ENCODE measurements at places on chromosomes 2 and 18.

GRCh38 chr2:66688951-66689350 lies 254.0 kb downstream of the MEIS1 start:
- no peak for DNase-seq

GRCh38 chr2:39512434-39512935 lies 75.4 kb upstream of the MAP4K3 start:
- DNase-seq: no peak

DNA sequence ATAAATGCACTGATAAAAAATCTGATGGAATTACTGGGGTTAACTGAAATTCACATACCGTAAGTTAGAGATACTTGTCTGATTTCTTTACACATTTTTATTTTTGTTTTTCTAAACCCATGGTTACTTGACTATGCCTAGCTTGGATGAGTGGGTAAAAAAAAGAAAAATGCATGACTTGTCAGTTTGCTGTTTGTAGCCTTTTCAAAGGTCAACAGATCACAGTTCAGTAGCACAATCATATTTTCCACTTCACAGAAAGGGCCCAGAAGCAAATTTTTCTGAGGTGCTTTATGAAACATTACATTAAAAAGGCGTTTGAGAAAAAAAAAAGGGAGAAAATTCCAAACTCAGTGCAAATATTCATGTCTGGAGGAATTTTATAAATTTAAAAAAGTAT lies 16.4 kb downstream of the SLC16A14 start:
- DNase-seq: no peak

DNA sequence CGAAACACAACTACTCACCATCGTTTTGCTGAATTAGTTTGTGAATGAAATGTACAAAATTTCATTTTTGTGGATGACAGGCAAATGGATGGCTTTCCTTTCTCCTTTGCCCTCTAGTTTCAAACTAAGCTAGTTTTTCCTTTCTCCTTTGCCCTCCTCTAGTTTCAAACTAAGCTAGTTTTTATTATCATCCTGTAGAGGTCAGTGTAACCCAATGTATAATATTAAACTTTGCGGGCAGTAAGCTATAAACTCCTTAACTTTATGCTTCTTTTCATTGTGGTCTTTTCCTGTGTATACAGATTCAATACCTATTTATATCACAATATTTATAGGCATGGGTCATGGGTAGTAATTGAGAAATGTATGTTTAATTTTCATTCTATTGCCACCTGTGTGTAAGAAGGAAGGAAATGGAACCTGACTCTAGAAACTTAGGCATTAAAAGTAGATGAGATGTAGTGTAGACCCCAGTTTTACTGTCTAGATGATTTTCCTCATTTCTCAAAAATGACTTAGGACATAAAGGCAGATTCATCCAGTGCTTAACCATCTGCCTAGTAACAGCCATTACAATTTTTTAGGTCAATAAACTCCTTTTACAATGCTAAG lies 58.1 kb downstream of the MAP3K19 start:
- DNase-seq: peak; percentile 23

DNA sequence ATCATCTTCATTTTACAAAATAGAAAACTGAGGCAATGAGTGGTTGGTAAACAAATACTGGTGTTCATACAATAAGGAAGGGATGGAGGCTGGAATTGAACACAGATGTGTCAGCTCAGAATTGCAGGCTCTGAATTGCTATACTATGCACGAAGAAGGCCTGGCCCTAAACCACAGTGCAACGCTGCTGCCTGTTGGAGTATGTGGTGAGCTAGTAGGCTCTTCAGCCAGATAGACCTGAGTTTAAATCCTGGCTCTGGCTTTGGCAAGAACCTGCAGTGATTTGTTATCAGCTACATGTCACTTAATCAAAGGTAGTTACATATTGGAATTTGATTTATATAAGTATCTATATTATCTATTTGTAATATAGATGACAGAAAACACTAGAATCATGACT lies 1602.4 kb upstream of the CELF4 start:
- no peak for DNase-seq

DNA sequence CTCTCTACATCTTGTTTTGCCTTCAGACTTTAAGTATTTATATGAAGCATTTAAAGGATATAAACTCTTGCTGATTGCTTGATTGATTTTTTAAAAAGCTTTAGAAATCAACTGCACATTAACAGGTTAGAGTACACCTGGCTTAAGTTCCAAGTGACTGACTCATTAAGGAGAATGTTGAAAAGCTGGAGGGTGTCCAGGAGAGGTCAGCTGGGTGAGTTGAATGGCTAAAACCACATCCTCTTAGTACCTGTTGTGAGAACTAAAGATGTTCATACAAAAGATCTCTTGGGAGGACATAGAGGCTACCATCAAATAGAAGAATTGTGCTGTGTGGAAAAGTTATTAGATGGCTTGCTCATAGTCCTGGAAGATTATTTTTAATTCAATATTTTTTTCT lies 206.8 kb downstream of the TXNL1 start:
- no peak for DNase-seq

DNA sequence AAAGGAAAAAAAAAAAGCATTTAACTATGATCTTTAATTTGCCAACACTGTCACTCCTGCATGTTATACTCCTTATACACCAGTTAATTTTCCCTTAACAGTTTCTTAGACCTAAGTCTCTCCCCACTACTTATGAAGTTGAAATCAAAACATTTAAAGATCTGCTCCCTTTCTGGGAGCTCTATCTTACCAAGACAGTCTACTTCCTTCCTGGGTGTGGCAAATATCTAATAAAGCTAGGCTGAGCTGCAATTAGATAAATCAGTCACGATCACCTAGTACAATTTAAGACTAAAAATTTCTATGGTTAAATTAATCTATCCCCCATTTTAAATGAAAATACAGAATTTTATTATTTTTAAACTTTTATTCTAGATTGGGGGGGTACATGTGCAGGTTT lies 33.4 kb downstream of the PUM2 start:
- no peak for DNase-seq

DNA sequence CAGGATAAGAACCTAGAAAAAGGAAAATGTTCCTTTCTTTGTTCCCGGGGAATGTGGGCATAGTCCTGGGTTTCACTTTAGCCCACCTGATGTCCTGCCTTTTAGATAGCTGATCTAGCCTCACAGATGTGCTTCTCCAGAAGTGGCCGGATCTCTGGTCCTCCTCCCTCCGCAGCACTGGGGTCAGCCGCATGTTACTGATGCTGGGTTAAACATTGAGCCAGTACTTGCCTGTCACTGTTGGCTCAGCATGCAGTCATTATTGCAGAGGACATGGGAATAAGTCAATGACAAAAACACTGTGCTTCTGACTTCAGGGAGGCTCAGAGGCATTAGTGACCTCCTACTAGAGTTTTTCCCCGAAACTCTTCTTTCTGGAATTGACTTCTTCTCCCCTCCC lies 27.6 kb downstream of the NCK2 start:
- no peak for DNase-seq

DNA sequence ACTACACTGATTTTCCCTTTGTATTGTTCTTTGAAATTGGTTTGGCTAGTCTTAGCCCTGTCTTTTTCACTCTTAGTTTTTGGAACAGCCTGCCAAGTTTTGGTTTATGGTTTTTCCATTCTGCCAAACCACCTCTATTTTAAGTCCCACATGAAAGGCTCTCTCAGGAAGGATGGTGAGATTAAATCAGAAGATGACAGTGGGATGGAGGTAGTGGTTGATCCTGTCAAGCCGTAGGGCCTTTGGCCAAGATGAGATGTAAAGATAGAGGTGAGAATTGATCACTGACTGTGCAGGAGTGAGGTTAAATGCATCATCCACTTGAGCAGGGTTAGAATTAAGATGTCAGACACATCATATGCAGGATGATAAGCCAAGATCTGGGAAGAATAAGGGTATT lies 948.5 kb downstream of the SLC4A3 start:
- DNase-seq: no peak

DNA sequence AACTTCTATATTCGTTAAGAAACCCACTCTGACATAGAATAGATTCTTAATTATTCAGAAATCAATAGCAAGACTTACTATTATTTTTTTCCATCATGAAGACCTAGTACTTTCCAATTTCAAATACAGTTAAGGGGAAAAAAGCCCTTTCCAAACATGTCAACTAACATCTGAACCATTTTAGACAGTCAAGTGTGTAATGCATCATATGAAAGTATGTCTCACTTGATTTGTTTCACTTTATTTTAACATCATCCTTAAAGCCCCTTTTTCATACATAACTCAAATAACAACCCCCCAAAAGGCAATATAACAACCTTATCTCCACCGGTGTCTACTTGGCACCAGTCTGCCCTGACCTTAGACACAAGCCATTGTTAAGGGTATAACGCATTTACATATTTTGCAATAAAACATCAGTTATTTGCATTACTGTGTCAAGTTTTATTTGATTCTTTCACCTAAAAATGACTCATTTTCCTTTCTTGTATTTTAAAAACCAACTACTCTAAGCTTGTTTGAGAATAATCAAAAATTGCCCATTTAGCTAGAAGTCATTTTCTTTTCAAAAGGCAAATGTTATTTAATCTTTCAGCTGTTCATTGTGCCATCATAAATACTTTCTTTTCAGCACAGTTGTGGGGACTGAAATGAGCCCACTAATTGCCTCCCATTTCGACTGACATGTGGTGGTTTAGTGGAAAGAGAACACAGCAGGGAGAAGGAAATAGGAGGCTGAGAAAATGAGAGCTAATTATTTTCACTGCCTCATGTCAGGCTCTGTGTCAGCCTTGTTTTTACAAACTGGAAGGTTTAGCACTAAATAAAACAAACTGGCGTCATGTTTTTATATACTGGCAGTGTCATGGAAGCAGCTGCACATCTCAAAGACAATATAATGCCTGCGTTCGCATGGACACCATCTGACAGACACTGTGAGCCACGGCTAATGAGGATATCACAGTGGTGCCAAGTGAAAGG lies 104.7 kb upstream of the CDCA7 start:
- DNase-seq: peak; percentile 100

DNA sequence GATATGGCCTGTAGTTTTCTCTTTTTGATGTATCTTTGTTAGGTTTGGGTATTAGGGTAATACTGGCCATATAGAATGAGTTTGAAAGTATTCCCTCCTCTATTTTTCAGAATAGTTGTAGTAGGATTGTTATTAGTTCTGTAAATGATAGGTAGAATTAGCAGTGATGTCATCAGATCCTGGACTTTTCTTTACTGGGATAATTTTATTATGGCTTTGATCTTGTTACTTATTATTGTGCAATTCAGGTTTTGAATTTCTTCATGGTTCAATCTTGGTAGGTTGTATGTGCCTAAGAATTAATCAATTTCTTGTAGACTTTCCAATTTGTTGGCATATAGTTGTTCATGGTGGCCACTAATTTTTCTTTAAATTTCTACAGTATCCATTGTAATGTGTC lies 916.6 kb downstream of the CCDC85A start:
- no peak for DNase-seq

DNA sequence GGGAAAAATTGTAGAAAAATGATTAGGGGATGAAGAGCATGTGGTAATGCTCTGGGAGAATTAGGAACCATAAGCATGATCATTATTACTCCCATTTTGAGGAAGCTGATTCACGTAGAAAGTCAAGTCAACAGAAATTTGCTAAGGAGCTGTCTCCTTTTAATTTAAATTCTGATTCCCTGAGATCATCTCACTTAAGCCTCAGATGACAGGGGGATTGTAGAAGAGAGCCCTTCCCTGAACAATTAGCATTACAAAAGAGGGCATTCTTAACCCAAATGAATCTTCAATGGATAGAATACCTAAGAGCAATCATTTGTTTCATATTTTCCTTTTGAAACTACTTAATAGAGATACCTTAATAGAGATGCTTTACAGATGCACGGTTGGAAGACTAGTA lies 267.9 kb downstream of the NYAP2 start:
- no peak for DNase-seq

DNA sequence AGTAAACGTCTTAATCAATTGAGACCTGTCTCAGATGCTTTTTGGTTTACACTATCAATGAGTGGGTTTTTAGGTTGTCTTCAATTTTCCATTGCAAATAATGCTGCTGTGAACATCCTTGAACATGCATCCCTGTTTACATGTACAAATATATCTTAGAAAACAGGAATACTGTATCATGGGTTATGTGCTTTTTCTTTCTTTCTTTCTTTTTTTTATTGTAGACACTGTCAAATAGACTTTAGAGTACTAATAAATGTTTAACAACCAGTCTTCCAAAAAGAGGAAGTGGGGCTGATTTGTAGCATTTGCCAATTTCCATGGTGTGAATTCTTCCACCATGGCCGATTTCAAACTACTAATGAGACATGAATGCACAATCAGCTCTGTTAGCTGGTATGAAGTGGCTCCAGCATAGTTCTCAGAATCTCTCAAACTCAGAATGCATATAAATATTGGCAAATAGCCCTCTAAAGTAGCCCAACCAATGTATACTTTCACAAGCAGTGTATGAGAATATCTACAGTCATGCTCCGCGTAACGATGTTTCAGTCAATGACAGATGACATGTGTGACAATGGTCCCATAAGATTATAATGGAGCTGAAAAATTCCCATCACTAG lies 50.3 kb upstream of the B3GNT2 start:
- DNase-seq: no peak

DNA sequence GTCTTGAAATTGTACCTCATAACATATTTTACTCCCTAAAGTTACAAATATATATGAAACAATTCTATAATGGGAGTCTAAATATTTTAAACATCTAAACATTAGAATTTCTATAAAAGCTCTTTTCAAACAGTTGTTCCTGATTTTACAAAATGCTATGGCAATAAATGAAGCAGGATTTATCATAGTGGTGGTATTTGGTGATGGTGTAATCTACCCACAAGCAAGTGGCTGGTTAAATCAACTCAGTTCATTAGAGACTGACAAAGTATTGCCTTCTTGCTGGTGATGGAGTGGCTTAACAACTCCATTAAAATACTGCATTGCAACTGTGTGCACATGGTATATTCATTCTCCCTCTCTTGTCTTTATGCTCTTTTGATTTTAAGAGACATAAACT lies 138.9 kb downstream of the PMAIP1 start:
- no peak for DNase-seq

DNA sequence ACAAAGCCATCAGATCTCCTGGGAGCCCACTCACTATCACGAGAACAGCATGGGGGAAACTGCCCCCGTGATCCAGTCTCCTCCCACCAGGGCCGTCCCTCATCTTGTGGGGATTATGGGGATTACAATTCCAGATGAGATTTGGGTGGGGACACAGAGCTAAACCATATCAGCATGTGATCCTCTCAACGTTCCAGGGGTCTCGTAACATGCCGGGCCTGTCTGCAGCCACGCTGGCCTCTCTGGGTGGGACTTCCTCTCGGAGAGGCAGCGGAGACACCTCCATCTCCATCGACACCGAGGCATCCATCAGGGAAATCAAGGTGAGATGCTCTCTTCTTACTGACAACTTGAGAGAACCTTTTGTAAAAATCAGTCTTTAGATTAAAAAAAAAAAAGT lies 49.6 kb upstream of the RBM44 start:
- no peak for DNase-seq

- DNase-seq: peak; percentile 28
Measured at GRCh38 chr18:65215865-65216466, 534.8 kb upstream of the CDH7 start.

DNA sequence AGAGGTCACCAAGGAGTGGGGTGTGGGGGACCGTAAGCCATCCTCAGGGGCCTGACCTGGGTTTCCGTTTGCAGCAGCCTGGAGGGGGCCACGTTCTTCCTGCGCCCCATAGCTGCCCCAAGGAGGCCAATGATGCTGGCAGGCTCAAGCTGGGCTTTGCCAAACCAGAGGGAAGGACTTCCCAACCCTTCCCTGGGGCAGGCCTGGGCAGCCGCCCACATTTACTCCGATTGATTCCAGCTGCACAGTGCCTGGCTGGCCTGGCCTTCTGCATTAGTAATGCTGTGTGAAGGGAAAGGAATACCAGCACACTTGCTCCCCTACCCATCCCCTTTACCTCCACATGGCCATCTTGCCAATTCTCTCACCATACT lies 360.6 kb upstream of the SLC14A2 start:
- no peak for DNase-seq

GRCh38 chr2:121242175-121242875 lies 42.7 kb downstream of the TFCP2L1 start:
- DNase-seq: no peak
